Stomach (tissue), 19 donors: ENCODE measurements at places on chromosomes 5 and 9.

DNA sequence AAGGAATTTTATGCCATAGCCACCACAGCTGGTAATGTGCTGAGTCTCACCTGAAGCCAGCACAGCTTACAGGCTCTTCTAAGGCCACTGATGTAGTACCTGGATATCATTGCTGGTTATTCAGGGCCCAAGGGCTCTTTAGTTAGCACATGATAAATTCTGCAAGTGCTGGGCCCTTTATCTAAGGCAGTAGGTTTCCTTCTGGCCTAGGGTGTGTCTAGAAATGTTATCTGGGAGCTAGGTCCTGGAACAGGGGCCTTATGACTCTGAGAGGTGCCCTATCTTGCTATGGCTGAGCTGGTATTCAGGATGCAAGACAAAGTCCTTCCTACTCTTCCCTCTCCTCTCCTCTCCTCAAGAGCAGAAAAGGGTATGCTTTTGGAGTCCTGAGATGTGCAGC lies 1424.5 kb upstream of the NUDT12 start:
- no peak for DNase-seq
- no peak overlapping the region for H3K4me3 ChIP-seq
- no peaks in the 10 kb centered on the region for H3K27me3 ChIP-seq
- no peaks in the 10 kb centered on the region for H3K4me1 ChIP-seq
- no peaks in the 10 kb centered on the region for H3K36me3 ChIP-seq
- no peak overlapping the region for H3K27ac ChIP-seq

DNA sequence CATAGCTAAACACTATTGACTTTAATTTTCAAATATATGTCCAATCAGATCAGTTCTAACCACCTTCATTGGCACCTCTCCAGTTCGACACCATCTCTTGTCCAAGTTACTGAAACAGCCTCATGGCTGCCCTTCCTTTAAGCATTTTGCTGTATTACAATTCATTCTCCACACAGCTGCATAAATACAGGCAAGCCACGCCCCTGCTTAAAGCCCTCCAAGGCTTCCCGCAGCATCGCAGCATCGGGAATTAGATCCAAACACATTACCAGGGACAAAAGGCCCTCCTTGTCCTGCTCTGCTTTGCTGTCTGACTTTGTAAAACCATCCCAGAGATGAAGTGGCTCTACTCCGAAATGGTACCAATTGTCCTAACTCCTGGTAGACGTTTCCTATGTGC lies 75.1 kb upstream of the RAI14 start:
- H3K4me3 ChIP-seq: no peak overlapping the region
- peak; percentile 35 for DNase-seq
- H3K36me3 ChIP-seq: no peaks in the 10 kb centered on the region
- H3K27ac ChIP-seq: no peak overlapping the region
- H3K27me3 ChIP-seq: no peaks in the 10 kb centered on the region

GRCh38 chr9:18127499-18127875 lies 346.5 kb upstream of the ADAMTSL1 start:
- no peaks in the 10 kb centered on the region for H3K36me3 ChIP-seq
- H3K4me1 ChIP-seq: no peaks in the 10 kb centered on the region
- no peak overlapping the region for H3K4me3 ChIP-seq
- H3K27me3 ChIP-seq: no peaks in the 10 kb centered on the region

DNA sequence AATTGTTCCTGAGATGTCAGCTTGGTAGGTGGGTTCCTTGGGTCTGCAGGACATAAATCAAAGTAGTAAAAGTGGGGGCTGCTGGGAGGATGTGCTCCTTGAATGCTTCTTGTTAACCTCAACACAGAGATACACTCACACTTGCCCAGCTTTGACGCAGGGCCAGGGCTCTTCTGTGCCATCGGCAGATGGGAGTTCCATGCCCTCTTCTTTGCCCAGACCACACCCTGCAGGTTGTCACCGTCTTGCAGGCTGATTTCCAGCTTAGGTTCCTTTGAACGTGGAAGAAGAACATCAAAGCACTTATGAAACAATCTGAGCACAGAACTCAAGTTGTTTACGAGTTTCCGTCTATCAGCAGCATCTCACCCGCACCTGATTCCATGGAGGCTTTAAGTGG lies 11.0 kb downstream of the DBH start:
- H3K4me1 ChIP-seq: no peaks in the 10 kb centered on the region
- H3K27me3 ChIP-seq: peaks cover 60% of the 10 kb centered on the region
- DNase-seq: no peak
- H3K36me3 ChIP-seq: no peaks in the 10 kb centered on the region

- no peak overlapping the region for H3K4me3 ChIP-seq
- no peak overlapping the region for H3K27ac ChIP-seq
- H3K27me3 ChIP-seq: no peaks in the 10 kb centered on the region
- DNase-seq: peak; percentile 15
- H3K4me1 ChIP-seq: no peaks in the 10 kb centered on the region
Measured at GRCh38 chr9:36847781-36848673, 186.0 kb downstream of the PAX5 start.

GRCh38 chr5:179439181-179439985 lies 94.1 kb upstream of the ADAMTS2 start:
- no peaks in the 10 kb centered on the region for H3K27me3 ChIP-seq
- no peak for DNase-seq
- no peaks in the 10 kb centered on the region for H3K4me1 ChIP-seq

GRCh38 chr9:36665387-36665786 lies 92.7 kb downstream of the MELK start:
- no peak overlapping the region for H3K27ac ChIP-seq
- H3K4me1 ChIP-seq: no peaks in the 10 kb centered on the region
- H3K36me3 ChIP-seq: no peaks in the 10 kb centered on the region

- H3K27me3 ChIP-seq: no peaks in the 10 kb centered on the region
- no peak overlapping the region for H3K27ac ChIP-seq
- no peak overlapping the region for H3K4me3 ChIP-seq
Measured at GRCh38 chr5:24621792-24622191, 23.0 kb downstream of the CDH10 start.

DNA sequence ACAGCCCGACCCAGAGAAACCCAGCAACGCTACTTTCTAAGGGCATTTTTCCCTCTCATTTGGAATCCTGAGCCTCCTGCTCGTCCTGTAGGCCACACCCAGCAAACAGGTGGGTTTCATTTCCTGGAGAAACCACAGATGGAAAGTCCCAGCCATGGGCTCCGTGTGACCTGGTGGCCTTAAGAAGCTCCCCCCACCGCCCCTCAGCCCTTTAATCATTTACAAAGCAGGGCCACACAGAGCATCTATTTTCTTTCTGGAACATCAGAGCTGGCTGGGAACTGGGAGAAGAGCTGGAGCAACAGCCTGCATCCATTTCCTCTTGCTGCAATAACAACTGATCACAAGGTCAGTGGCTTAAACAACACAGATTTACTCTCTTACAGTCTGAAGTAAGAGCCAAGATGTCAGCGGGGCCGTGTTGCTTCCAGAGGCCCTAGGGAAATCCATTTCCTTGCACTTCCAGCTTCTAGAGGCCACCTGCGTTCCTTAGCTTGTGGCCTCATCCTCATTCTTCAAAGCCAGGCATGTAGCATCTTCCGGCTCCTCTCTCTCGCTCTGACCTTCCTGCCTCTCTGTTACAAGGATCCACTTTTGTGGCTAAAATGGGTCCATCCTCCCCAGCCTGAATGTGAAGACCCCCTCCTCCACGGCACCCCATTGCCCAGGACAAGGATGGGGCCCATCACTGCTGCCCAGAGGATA lies 40.5 kb downstream of the C9orf50 start:
- no peak for DNase-seq
- no peaks in the 10 kb centered on the region for H3K4me1 ChIP-seq
- no peak overlapping the region for H3K27ac ChIP-seq

- DNase-seq: peak; percentile 64
- H3K27me3 ChIP-seq: no peaks in the 10 kb centered on the region
- peak overlapping the region; percentile 86 for H3K27ac ChIP-seq
Measured at GRCh38 chr9:127183814-127184582, 61.6 kb upstream of the ANGPTL2 start.

DNA sequence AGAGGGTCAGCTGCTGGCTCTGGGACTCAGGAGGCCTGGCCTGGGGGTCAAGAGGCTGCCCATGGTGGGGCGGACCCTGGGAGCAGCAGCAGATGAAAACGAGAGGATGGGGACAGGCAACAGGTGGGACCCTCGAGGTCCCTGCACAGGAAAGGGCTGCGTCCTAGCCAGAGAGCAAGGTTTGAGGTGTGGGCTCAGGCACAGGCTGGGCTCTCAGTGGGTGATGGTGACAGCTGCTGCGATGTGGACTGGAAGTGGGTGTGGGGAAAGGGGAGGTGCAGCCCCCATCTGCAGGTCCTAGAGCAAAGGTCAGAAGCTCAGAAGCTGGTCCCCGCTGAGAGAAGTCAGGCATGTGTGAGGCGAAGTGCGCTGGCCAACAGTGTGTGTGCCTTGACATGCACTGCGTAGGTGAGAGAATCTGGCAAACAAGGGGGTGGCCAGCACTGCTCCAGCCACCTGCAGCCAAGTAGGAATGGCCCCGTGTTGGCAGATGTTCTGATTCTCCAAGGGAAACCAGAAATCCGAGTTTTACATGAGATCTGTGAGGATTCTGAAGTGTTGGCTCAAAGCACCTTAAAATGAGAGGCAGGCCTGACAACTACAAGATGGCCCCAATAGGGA lies 85.7 kb downstream of the COL23A1 start:
- no peaks in the 10 kb centered on the region for H3K27me3 ChIP-seq
- no peak overlapping the region for H3K4me3 ChIP-seq
- no peak overlapping the region for H3K27ac ChIP-seq
- H3K4me1 ChIP-seq: no peaks in the 10 kb centered on the region
- no peaks in the 10 kb centered on the region for H3K36me3 ChIP-seq
- DNase-seq: no peak
